ENCODE measurements at places on chromosomes 12 and 14.

DNA sequence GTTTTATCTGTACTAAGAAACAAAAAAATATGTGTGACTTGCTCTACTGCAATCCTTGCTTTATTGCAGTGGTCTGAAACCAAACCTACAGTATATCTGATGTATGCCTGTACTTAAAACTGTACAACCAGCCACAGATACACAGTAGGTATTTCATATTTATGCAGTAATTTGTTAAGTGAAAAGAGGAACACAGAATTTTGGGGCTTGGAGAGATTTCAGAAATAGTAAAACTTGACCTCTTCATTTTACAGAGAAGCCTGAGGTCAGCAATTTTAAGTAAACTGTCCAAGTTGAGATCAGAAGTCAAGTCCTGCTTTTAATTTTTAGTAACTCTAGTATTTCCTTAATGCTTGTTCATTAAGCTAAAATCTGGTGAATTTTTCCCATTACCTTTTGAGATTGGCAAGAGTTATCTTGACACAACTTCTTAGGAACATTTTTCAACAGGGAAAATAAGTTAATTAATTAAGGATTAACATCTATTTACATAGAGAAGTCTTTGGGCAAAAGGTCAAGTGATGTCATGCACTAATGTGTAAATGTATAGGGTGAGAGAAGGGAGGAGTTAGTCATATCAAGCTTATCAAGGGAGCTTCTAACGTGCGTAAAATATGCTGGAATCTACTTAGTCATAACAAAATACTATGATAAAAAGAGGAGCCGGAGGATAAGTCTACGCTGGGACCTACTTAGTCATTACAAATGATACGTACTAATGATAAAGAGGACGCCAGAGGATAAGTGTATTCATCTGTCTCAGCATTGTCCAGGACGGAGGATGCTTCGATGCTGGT is 66.0 kb upstream of the GTF2A1 start:
- DNase-seq = no peak

DNA sequence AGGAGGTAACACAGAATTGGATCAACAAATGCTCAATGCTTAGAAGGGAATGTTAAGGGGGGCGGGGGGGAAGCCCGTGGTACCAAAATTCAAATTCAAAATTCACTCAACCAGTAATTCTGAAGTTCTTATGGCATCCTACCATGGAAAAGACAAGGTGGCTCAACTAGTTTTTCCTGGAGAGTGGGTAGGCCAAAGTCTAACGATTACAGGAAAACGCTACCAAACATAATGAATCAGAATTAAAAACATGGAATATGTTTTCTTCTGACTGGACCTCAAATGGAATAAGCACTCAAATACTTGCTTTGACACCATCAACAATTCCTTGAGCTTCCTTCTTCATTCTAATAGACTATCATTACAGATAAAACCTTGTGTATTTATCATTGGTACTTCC is 2.3 kb downstream of the NACA start:
- no peak for DNase-seq

DNA sequence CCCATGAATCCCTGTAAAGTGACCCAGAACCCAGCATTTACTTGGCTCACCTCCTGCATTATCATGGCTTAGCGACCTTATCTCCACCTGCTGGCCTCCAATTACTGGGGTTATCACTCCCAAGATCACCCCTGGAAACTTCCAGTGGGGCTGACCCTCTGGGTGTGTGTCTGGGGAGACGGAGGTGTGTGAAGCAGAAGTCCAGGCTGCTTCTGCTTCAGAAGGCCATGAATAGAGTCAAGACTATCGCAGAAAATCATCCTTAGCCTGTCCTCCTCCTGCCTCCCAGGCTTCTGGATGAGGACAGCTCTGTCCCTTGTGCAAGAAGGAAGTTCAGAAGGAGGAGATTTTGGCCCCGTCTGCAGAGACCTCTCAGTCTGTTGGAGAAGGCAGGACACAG is 408 bp upstream of the KRT72 start:
- DNase-seq = no peak

DNA sequence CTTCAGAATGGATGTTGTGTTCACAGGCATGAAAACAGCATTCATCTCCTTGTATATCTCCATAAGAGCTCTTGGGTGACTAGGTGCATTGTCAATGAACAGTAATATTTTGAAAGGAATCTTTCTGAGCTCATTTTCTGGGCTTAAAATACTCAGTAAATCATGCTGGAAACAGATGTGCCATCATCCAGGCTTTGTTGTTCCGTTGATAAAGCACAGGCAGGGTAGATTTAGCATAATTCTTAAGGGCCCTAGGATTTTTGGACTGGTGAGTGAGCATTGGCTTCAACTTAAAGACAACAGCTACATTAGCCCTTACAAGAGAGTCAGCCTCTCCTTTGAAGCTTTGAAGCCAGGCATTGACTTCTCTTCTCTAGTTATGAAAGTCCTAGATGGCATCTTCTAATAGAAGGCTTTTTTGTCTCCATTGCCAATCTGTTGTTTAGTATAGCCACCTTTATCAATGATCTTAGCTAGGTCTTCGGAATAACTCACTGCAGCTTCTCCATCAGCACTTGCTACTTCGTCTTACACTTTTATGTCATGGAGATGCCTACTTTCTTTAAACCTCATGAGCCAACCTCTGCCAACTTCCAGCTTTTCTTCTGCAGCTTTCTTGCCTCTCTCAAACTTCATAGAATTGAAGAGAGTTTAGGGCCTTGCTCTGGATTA is 79.6 kb upstream of the PSMA6 start:
- DNase-seq = no peak

- DNase-seq = no peak
These were observed 9.5 kb downstream of the CORO1C start for GRCh38 chr12:108721824-108722223.

DNA sequence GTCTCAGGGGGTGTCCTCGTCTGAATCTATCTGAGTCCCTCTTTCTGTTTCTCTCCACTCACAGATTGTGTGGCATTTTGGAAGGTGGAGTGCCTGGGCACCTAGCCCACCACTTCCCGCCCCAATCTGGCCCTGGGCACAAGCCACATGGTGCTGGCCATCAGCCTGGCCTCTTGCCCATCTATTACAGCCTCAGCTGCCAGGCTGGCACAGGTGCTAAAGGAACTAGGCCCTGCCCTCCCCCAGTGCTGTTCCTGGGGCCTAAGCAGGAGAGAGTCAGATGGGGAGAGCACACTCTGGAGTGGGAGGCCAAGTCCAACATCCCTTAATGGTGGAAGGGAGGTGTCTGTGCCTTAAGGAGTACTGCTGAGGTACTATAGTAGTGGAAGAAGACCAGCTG is 8.3 kb upstream of the CALCOCO1 start:
- DNase-seq = no peak

DNA sequence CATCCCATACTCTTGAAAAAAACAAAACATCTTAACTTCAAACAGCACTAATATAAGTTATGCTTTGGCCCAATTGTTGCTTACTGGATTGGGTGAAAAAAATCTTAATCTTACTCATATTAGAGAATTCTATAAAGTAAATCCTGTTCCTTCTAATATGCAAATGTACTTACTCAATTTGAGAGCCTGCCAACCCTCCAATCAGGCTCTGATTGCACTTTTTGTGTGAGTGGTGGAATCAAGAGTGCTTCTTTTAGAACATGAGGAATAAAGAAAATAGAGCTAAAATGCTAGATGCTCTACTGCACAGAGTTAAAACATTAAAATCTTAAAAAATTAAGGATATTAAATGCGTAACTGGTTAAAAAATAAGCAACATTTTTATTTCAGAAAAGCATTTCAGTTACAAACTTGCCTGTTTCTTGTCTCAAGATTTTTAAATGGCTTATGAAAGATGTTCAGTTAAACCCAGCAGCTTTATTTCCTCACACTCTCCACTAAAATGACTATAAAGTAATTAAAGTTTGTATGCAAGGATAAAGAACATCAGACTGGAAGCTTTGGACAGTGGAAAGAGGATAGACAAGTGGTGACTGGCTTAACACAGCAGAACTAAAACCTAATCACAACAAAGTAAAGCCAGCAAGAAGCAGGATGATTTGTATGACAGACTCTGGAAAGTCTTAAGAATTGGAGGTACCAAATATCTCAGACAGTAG is 177.5 kb downstream of the SLC2A13 start:
- DNase-seq = no peak

DNA sequence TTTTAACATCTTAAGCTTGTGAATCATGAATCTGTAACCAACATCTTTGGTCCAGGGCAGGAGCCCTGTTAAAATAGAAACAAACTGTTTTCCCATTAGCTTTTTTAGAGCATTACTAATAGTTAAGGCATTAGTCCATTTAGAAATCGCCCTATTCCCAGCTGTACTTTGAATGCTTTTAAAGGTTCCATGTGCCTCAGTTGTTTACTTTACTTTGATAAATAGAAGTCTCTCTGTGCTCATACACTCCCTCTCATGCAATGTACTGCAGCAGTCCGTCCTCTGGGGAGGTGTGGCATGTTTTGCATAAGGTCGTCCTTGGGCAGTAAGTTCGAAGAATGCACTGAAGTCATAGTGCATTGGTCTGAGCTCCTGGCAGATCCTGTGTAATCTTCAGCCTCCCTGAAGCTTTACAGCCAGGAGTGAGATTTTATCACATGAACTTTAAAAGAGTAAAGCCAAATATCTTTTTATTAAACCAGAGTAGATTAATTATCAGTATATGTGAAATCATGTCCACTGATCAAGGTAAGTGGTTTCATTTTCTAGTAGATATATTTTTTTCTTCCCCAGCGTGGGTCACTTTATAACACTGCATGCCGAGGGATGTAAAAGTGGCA is 134.7 kb downstream of the FGD4 start:
- no peak for DNase-seq

GRCh38 chr12:109951136-109951535 is 45.0 kb downstream of the GIT2 start:
- no peak for DNase-seq

- DNase-seq = no peak
These were observed 795.3 kb downstream of the VRK1 start for GRCh38 chr14:97592341-97592980.

DNA sequence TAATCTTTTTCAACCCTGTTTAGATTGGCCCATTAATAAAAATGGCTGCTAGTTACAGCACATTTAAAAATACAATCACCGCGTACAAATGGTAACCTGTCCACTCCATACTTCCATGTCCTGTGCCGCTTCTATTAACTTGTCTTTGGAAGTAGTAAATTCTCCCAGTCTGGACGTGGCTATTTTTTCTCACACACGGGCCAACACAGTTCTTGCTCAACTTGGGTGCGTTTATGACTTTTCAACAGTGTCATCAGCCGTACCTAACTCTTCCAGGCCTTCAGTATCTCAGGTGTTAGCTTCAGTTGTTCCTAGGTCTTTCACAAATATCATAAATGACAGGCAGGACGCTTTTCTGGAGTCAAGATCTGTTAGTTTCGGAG is 475 bp upstream of the PCNX1 start:
- DNase-seq = no peak

DNA sequence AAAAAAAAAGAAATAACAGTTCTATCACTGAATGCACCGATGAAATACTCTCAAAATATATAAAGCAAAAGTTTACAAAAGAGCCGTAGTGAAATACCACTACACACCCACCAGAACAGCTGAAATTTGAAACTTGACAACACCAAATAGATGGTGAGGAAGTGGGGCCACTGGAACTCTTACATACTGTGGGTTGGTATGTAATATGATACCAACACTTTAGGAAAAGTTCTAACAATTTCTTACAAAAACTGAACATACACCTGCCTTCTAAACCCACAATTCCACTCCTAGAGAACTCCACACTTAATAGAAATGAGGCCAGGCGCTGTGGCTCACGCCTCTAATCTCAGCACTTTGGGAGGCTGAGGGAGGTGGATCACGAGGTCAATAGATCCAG is 14.1 kb downstream of the EIF5 start:
- no peak for DNase-seq

GRCh38 chr14:38662781-38663180 is 406.9 kb upstream of the CLEC14A start:
- no peak for DNase-seq

DNA sequence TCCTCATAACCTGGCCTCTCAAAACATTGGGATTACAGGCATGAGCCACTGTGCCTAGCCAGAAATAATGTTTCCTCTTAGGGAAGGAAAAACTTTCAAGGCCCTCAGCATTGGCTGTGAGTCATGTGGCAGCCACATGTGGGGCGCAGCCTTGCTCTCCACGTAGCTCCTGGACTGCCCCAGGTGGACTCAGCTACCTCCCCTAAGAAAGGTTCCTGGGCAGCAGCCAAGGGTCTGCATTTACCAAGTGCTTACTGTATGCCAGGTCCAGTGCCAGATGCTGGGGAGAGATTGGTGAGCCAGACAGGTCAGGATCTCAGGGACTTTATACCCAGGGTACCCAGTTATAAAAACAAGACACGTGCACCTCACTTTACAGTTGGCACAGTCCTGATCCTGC is 3.7 kb upstream of the TRPV4 start:
- DNase-seq = no peak

DNA sequence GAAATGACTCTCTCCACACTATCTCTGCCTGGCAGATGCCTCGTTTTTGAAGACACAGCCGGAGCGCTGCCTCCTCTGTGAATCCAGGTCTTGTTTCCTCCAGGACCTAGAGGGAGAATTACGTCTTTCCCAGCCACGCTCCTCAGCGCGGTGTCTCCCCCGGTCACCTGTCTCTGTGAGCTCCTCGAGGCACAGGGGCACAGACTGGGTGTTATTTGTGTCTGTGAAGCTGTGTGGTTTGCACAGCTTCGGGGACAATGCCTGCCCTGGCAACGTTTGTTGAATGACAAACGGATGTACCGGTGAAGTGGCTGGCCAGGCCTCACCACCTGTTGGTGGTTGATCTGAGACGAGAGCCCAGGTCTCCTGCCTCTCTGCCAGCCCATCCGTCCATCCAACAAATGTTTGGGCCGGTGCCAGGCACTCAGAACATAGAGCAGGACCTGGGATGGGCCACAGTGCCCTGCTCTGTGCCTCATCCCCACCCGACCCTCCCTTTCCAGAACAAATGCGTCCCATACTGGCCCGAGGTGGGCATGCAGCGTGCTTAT is 6.1 kb downstream of the PTPN6 start:
- no peak for DNase-seq

- no peak for DNase-seq
These were observed 64.4 kb upstream of the FUT8 start for GRCh38 chr14:65348137-65348536.
